ENCODE measurements at places on chromosomes 5 and 9.

- no peak for DNase-seq
These were observed 5.0 kb downstream of the CHSY3 start for GRCh38 chr5:129909225-129909624.

DNA sequence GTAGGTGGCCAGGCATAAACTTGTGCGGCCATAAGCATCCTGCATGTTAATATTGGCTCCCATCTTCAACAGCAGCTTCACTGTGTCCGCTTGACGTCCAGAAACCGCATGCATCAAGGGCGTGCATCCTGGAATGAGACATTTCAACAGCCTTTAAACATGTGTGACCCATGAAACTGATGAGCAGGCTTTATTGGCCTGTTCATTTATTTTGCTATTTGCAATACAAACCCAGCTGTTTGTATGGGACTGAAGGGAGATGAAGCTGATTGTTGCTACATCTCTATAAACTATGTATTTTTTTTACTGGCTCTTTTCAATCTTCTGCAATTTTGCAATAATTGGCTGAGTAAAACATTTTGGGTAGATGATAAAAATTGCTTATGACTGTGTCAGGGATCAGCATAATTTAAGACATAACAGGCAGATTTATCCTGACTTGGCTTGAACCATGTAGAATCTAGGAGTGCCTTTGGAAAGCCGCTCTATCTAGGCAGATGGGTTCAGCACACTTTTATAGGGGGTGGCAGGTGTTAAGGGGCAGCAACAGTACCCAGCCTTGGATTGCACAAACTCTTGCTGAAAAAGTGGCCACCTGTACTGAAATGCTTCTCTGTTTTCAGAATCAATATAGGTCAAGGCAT, 56.9 kb downstream of the ANKRD55 start:
- DNase-seq: peak; percentile 53

DNA sequence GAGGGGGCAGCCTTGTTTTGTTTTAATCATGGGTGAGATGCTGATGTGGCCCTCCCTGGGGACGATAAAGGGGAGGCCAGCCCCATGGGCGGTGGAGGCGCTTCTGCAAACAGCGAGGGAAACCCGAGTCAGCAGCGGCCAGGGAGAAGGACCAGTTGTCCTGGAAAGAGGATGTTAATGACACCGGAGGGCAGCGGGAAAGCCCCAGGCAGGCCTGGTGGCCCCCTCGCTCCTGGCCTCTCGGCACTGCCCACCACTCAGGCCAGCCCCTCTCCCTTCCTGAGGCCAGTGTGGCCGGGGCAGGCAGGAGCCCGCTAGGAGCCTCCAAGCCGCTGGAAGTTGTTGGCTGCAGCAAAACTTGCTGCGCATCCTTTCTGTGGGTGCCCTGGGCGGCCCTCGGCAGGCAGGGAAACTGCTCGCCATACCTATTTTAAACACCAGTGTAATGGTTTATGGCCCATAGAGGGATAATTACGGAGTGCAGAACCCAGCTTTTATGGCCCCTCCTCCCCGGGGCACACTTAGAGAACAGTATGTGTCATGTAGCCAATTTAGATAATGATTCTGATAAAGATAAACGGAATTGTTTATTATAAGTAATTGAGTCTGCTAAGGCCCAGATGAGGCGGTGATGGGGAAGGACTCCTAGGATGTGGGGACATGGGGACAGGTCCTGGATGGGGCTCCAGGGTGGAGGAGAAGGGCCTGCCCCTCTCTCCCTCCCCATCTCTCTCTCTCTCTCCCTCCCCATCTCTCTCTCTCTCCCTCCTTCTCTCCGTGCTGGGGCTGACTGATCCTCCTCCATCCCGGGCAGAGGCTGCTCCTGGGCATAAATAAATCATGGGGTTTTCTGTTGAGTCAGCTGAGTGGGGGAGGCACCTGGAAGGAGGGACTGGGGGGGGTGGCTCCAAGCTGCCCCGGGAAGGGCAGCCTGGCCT, 36.9 kb downstream of the LMX1B start:
- DNase-seq: no peak

DNA sequence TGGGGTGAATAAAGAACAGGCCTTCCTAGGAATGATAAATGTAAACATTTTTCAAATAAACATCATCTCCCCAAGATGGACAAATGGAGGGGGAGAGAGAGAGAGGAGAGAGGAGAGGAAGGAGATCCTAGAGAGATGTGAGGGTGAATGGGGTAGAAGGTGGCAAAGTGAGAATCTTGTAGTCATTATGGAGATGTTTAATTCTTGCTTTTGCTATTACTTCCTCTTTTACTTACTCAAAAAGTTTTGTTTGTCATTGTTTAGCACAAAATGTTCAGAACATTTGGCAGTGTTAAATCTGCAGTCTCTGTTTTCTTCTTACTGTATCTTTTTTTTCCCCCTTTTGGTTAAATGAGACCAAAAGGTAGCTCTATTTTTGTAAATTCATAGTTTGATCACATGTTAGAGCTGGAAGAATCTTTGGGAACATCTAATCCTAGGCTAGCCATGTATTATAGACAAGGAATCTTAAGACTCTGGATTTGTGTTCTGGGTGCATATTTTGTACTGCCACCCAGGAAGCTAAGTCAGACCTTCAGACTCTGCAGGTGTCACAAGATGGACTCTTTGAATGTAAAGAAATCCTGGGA, 266.1 kb downstream of the NTRK2 start:
- DNase-seq: no peak

DNA sequence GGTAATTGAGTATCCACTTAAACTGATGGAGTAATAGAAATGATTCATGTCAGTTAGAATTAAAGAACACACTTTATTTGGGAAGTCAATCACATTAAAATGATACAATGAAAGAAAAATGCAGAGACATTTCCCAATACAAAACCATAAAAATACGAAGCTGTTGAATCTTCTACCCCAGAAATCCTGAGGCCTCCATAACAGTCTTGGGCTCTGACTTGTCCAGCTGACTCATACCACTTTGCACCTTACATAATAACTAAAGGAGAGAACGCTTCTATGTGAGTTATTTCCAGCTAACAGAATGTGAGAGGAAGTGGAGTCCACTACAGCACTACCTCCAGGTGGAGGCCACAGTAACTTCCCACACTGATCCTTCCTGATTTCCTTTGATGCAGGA, 305.0 kb downstream of the MRPS30 start:
- no peak for DNase-seq

DNA sequence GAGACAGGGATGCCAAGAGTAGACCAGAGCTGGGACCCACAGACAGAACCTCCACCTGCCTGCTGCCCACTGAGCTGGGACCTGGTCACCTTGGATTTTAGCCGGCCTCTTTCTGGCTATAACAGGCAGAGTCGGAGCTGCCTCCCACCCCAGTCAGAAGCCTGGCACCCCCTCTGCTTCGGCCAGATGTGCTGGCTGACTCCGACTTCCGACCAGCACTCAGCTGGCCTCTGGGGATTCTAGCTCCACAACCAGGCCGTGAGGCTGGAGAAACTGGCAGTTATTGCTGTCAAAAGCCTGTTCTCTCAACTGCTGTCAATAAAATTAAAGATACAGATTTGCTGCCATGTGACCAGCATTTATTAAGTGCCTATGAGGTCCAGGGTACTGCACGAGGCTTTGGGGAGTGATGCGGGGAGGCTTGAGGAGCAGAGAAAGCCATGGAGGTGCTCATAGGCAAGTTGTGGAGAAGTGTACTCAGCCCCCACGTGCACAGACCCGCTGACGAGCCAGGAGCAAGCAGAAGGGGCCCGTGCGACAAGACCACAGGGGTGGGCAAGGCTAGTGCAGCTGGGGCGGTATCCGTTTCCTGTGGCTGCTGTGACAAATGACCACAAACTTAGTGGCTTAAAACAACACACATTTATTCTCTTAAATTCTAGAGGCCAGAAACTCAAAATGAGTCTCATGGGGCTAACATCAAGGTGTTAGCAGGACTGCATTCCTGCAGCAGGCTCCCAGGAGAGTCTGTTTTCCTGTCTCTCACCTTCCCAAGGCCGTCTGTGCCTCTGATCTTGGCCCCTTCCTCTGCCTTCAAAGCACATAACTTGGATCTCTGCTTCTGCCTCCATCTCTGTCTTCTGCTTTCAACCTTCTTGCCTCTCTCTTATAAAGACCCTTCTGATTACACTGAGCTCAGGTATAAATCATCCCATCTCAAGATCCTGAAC, 13.1 kb downstream of the GFI1B start:
- DNase-seq: no peak

GRCh38 chr5:180646963-180647305, 2.5 kb downstream of the FLT4 start:
- DNase-seq: no peak

DNA sequence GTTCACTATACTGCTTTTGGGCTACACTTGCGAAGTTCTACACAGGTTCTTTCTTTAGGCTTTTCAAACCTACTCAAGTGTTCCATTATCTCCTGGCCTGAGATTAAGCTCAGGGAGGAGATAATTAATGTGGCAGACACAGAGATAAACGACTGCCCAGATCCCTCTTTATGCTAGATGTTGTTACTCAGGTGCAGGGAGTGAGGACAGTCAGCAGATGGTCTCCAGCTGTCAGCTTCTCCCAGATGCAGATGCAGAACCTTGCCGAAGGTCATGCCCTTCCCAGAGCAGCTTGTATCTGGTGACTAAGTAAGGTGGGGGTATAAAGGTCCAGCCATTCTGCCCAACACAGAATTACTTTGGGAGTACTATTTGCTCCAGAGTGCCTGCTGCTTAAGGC, 166.2 kb downstream of the ZNF462 start:
- no peak for DNase-seq

GRCh38 chr9:278651-279050, 64.0 kb downstream of the DOCK8 start:
- no peak for DNase-seq

GRCh38 chr5:120007598-120007997, 378.2 kb downstream of the FAM170A start:
- DNase-seq: no peak

GRCh38 chr9:13033959-13034693, 245.4 kb downstream of the MPDZ start:
- DNase-seq: peak; percentile 85

DNA sequence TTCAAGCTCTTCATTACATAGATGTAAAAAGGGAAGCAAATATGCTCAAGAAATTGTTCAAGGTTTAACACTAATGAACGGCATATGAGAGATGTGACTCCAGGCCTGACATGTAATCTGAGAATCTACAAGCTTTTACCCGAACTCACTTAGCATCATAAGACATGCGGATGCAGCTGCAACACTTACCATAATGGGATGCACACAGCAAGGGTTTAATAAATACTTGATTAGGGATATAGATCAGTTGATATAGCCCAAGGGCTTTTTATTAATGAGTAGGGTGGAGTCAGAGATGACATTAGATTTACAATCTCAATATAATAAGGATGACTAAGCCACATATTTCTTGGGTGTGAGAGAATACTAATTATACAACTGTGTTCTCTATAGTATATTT, 2215.5 kb downstream of the MAT2B start:
- DNase-seq: no peak

- DNase-seq: no peak
These were observed 266.2 kb upstream of the IRX1 start for GRCh38 chr5:3329427-3329826.

- DNase-seq: no peak
These were observed 9.5 kb downstream of the KCNV2 start for GRCh38 chr9:2726650-2727340.

DNA sequence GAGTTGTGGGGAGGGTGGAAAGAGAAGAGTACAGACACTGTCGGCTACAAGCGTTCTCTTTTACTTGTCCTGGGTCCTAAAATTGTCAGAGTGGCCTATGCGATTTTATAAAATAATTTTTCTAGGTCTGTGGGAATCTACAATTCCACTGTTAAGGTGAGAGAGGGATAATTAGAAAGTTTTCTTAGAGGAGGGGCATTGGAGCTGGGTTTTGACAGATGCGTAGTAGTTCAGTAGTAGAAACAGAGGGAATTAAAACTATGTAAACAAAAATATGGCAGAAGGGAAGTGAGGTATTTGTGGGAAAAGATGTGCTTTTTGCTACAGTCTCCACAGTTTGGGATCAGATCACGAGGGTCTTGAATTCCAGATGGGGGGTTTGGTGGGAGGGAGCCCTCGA, 129.1 kb upstream of the SHB start:
- DNase-seq: no peak

DNA sequence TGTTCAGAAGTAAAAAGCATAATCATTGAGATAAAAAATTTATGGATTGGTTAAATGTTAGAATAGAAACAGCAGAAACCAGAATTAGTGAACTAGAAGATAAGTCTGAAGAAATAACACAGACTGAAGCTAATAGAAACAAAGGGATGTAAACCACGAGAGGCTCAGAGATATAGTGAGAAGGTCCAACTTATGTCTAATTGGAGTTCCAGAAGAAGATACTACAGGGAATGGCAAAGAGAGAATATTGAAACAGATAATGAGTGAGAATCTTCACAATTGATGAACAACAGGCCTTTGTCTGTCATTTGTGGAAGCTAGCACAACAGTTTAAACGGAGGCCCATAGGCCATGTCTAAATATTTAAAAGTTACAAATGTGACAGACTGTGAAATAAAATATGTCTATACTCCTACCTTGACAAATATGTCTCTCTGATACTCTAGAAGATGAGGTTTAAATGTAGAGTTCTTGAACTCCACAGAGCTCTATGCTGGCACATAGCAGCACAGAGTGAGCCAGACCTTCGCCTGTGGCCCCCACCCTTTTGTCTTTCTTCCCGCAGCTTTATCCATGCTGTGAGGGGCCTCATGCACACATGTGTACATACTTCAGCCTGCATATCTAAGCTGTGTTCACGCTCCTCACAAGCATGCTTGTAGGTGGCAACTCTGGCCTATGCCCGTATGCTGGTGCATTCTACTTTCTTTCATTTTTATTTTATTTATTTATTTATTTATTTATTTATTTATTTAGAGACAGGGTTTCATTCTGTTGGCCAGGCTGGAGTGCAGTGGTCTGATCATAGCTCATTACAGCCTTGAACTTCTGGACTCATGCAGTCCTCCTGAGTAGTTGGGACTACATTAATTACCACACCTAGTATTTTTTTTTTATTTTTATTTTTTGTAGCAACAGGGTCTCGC, 45.0 kb upstream of the ABL1 start:
- no peak for DNase-seq

All from right hindlimb (tissue), 1 donor.